Effector memory CD8-positive, alpha-beta T cell (primary cell): ENCODE measurements at places on chromosomes 6 and 20.

- DNase-seq = no peak
Observed at GRCh38 chr6:19552076-19552475, 285.1 kb upstream of the ID4 start.

- no peak for DNase-seq
Observed at GRCh38 chr6:27419363-27419762, 30.8 kb downstream of the ZNF391 start.

DNA sequence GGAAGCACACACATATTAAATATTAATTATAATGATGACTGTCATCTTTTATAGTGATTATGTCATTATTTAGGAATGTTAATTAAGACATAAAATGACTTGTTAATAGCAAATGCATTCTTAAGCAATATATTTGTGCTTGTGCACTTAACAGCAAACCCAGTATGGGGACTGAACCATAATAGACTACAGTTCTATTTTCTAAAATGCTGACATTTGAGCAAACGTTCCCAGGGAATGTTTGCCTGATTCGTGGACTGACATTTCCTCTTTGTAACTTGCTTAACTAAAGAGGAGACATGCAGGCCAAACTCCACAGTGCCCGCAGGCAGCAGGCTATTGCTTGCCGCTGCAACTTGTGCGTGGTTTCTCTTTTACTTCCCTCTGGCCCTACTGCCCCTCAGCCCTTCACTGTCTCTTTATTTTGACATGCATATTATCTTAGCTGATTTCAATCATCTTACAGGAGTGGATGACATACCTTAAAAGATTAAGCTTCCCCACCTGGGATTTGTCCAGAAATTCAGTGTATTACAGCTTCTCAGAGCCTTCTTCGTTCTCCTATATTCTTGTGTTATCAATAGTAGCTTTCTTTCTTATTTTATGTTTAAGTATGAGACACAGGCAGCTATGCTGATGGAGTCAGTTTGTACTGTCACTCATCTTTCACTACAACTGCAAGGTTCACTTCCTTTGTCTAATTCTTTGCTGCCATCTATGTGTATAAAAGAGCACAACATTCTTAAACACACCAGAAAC is 141.5 kb downstream of the GMDS start:
- DNase-seq = no peak

DNA sequence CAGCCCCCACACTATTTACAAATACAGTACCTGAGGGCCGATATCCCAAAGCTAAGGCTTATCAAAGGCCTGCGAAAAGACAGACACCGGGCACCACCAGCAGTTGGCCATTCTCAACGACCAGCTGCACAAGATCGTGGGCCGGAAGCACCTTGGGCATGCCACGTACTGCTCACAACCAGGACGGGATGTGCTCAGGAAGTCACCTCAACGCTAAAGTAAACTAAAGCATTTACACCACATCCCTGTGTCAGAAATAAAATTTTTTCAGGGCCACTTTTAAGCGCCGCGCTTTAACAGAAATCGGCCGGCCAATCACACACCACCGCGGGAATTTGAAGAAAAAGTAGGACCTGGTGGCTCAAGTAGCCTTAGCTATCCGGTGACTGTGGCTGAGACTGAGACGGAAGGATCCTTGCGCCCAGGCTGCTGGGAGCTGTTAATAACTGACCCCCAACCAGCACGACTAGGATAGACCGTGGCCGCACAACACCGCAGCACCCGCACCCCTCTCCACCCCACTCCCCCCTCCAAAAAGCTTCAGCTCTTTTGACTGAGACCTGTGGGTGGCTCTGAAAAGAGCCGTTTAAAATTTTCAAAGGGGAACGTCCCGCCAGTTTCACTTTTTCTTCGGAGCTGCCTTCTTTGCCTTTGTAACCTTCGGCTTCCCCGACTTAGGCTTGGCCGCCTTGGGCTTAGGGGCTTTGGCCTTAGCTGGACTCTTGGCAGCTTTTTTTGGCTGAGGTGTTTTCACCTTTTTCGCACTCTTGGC is 131.2 kb upstream of the BTN3A2 start:
- DNase-seq = peak; percentile 69

DNA sequence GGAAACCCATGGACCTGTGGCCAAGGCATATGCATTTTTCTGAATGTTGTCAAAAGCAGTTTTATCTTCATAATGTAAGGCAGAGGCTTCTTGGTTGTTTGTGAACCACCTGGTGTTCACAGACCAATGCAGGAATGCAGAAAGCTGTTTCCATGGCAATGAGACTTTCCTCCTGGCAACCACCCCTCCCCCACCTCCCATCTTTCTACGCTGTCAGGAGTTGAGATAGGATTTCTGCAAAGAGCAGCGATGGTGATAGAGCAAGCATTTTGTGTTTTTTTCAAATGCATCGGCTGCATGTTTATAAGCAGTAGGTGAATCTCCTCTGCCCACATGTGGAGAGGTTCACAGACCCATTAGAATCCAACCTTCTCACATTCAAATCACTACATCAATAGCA is 114.1 kb upstream of the SMLR1 start:
- no peak for DNase-seq

DNA sequence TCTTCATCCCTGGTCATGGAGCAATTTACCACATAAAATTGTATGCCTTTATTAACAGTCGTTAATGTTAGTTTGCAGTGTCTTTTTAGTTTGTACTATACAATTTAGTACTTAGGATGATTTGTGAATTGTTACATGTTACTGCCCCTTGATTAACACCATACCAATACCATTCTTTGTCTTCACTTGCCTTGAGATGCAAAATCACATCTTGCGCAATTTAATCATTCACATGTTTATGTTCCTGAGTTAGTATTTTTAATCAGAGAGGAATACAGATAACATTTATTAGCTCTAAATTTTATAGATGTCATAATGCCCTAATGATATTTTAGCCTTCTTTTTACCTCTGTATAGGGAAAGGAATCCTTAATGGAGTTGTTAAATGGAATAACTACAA is 114.1 kb downstream of the SCAF8 start:
- no peak for DNase-seq
